ENCODE measurements at places on chromosomes 1 and 21.
A peak's percentile ranks its signal among the peaks of the same experiment; 100 is the strongest.

DNA sequence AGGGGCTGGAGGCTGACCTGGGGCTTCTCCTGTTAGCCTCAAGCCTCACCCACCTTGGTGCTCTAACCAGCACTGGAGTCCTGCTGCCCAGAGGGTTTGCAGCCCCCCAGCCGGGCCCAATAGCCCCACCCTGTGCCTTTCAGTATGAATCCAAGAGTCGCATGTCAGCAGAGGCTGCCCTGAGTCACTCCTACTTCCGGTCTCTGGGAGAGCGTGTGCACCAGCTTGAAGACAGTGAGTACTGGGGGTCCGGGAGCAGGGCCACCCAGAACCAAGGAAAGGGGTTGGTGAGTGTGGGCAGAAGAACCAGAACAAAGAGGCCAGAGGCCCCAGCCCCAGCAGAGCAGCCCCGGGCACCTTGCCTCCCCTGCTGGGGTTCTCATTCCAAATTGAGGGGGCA lies 25.6 kb downstream of the CDK18 start:
- no peak for DNase-seq

DNA sequence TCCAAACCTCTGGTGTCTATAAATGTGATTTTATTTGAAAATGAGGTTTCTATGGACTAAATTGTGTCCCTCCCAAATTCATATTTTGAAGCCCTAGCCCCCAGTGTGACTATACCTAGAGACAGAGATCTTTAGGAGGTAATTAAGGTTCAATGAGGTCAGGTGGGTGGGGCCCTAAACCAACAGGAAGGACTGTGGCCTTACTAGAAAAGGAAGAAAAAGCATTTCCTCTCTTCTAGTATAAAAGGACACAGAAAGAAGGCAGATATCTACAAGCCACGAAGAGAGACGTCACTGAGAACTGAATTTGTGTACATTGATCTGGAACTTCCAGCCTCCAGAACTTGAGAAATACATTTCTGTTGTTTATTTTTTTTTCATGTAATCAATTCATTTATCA lies 123.1 kb upstream of the RUNX1 start:
- DNase-seq = no peak

DNA sequence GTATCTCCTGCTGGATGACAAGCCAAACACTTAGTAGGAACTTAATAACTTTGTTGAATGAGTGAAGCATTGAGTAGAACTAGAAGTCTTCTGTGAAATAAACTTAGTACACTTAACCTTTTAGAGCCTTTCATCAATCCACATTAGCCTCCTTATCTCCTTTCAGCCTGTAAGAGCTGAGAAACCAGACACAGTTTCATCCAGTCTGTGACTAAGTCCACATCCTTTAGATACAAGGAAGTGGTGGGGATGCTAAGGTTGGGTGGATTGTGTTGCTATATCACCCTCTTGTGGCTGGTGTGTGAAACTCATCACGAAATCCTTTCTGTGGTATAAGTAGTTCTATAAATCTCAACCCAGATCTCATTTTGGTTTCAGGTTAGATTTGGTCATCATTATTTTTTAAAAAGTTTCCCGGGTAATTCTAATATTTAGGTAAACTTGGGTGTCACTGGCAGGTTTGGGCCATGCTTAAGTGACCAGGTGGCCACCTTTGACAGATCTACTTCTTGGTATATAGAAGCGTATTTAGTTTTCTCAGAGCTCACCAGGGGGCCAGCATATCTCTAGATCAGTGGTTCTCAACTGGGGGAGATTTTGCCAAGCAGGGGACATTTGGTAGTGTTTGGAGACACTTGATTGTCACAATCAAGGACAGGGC lies 27.8 kb upstream of the CD84 start:
- DNase-seq = no peak

DNA sequence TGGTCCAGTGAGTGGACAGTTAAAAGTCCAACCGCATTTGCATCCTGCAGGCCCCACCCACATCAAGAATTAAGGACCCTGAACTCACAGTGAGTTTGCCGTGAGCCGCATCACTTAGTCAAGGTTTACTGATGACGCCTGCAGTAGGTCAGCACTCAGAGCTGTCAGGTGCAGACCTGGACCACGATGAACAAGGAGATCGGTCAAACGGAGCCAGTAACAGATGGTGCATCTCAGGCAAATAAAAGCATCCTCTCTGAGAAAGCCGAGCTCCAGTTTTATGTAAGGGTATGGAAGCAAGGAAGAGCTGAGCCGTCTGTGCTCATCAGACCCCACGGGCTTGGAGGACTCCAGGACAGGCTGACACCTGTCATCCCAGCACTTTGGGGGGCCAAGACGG lies 4.5 kb downstream of the PRDM15 start:
- no peak for DNase-seq

- DNase-seq = no peak
These were observed 9.0 kb downstream of the TRAPPC10 start for GRCh38 chr21:44021064-44021463.

DNA sequence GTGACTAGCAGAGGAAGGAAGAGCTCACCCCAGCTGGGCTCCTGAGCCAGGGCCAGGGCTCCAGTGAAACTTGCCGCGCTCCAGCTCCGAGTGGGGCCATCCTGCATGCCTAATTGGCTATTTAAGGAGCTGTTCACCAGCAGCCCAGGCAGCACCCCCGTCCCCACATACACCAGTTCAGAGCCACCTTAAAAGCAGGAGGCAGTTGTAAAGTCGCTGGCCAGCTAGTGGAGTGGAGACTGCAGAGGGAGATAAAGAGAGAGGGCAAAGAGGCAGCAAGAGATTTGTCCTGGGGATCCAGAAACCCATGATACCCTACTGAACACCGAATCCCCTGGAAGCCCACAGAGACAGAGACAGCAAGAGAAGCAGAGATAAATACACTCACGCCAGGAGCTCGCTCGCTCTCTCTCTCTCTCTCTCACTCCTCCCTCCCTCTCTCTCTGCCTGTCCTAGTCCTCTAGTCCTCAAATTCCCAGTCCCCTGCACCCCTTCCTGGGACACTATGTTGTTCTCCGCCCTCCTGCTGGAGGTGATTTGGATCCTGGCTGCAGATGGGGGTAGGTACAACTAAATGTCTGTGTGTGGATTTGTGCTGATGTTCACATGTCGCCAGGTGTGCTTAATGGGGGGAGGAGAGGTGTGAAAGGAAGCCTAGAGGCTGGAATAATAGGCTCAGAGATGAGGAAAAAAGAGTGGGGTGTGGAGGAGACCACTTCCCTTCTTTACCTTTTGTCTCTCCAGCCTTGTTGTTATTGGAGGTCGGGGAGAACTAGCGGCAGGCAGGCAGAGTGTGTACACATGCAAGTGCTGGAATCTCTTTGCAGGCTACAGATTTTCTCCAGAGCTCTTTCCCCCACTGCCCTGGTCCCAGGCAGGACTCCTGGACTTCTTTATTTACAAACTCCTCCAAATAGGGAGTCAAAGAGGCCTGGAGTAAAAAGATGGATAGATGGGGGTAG lies at the start of gene CA14:
Gene CA14 (plus strand): TSS at position 151 of the 962 bp plus-strand sequence. CDS start 355 bp downstream, at position 506.
- peak; percentile 57 for DNase-seq

- no peak for DNase-seq
These were observed 195.5 kb downstream of the KCNH1 start for GRCh38 chr1:210938416-210938925.

- DNase-seq = no peak
These were observed 36.4 kb downstream of the SLC2A7 start for GRCh38 chr1:8989821-8990220.

DNA sequence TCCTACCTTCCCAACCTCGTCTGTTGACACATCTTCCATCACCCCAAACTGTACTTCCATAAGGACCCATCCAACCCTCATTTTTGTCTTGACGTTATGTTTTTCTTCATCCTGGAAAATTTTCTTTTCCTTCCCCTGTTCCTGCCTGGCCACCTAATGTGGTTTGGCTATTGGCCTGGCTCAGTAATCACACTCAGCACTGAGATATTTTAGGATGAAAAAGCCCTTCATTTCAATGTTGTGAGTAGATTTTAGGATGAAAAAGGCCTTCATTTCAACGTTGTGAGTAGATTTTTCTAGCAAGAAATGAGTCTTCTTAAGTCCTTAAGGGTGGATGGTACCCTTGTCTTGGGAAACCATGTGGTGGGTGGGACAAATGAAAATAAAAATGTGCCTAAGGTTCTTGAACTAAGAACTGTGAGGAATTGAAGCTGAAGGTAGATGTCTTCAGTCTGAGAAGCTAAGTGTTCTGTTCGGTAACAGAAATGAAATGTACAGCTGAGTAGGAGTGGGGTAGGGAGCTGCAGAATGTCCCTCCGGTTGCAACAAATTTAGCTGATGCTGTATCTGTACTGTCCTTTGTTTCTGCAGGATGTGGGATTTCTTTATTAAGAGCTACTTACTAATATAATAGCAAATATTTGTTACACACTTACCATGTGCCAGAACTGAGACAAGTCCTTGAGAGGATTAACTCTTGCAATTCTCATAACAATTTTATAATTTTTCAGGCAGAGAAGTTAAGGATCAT lies 36.1 kb downstream of the DNTTIP2 start:
- DNase-seq = no peak

DNA sequence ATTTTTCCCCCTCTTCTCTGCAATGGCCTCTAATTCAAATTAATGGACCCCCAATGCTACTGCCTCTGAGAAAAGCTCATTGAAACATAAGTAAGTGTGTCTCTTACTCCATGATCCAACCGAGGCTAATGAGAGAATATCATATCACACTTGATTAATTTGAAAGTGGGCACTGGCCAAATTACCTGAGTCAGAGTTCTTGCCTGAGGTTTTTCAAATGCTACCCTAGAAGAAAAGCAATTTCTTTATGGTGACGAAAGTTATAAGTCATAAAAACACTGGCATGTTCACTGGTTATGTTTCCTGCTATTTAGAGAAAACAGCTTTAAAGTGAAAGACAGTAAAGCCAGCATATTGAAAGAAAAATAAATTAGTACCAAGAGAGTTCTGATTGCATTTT lies 368.8 kb upstream of the TMPRSS15 start:
- no peak for DNase-seq

DNA sequence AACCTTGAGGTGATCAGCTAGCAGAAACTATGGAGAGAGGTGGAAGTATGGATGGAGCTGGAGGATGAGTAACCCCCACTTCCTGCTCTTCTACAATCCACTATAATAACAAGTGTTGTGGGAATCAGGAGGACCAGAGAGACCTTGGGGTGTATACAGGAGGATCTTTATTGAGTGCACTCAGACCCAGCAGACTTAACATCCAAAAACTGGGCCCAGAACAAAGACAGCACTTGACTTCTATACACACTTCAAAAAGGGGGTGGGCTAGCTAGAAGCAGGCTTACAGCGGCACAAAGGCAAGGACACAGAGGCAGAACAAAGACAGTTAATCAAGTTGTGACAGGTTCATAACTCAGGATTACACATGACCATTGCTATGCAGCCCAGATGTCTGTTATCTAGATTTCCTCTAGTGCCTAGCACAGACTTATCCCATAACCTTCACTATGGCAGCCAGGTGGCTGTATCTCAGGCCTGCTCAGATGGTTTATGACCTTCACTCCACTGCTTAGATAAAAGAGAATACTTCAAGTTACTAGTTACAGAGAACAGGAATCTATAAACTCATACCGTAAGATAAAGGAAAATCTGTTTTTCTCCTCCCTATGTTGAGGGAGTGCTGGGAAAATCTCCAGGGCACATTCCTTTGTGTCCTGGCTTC lies 36.1 kb upstream of the PADI2 start:
- DNase-seq = no peak

- DNase-seq = no peak
These were observed 4.6 kb downstream of the PTGER3 start for GRCh38 chr1:71043065-71043464.

GRCh38 chr1:210483821-210484220 lies 155.1 kb downstream of the HHAT start:
- no peak for DNase-seq

DNA sequence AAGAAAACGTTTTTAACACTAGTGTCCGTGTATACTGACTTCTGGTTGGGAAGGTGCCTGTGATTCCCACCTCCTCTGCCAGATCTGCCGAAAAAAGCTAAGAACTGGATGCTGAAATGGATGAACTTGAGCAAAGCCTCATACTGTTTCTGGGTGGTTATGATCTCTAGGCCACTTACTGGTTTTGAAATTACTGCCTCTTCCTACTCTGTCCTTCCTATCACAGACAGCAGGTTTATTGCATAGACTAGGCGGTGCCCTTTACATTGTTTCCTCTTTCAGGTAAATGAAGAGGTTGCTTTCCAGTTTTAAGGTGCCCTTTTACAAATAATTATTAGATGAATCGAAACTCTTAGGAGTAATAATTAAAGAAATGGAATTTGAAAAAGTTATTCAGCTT lies 27.5 kb downstream of the PEX14 start:
- DNase-seq = no peak

DNA sequence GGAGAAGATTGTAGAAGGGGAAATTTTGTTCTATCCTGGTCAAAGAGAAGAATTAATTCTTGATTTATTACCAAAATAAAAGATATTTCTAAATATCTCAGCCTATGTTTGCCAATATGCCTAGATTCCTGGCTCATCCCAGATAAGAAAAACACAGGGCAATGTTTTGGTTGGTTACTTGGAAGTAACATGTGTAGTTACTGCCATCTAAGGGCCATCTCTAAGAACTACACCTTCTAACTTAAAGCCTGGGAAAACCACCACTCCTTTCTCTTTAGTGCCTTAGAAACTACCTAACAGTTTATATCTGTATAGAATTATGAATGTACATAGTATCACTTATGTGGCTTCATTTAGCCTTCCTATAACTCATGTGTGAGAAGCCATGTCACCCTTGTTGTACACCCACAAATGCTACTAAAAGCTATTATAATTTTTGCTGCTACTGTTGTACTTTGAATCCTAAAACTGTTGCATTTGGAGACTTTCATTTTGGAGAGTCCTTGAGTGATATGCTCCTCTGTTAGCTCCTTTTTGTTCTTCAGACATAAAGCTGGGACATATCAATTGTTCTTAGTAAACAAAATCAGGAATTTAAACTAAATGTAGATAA lies 4.5 kb downstream of the AIM2 start:
- DNase-seq = no peak

- no peak for DNase-seq
These were observed 80.3 kb downstream of the RUNX3 start for GRCh38 chr1:24849672-24850295.

GRCh38 chr21:44878053-44878982 lies 4.8 kb upstream of the PTTG1IP start:
- peak; percentile 22 for DNase-seq

DNA sequence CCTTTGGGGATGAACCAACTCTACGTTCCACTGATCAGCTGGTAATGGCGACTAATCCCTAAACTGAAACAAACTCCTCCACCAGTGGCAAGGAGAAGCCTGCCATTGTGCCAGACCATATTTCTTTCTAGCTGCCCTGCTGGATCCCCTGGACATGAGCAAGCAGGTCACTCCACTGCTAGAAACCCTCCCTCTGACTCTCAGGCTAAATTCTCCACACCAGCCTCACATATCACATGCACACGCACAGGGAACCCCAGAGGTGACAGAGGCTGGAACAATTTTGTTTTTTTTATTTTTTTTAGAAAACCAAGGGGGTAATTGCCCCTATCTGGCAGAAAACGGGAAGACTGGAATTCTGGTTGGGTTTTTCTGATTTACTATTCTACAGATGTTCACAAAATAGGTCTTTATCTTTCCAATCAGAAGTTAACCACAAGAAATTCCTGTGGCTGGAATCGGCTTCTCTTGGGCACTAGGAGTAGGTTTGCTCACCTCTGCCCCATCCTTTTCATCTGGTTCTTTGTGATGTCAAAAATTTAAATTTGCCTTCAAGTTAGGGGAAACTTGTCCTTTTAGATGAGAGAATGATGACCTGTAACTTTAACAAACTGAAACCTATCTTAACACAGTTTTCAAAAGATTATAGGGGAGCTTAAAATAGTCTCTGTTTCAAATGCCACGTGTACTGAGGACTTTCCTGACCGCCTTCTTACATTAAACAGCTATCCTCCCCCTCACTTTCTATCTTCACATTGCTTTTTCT lies 258.1 kb downstream of the SDCCAG8 start:
- DNase-seq = no peak

GRCh38 chr1:154725865-154726264 lies 117.9 kb upstream of the ADAR start:
- no peak for DNase-seq
